ENCODE measurements at places on chromosomes 16 and 17. TPM values are rescaled to one million over a fixed set of nuclear protein-coding genes. Genes with fewer than 3 reads are reported as not detected.

Gene KCNJ12
- total RNA-seq: 1.2 TPM

Gene DPEP3
- not detected for total RNA-seq

Gene SECTM1
- total RNA-seq: 0.36 TPM

Gene DNAI2
- total RNA-seq: not detected

Gene TEX14
- under 0.01 TPM for total RNA-seq

Gene HERPUD1
- total RNA-seq: 44.7 TPM

Gene OR4D1
- not detected for total RNA-seq

Gene PAQR4
- 7.1 TPM for total RNA-seq

Gene PIGL
- 12.2 TPM for total RNA-seq

Gene OR2C1
- not detected for total RNA-seq

Gene GLYR1
- 56.7 TPM for total RNA-seq

Gene UBALD1
- total RNA-seq: 4.9 TPM

Measured in endothelial cell of coronary artery (primary cell).